Bladder microvascular endothelial cell (primary cell): ENCODE measurements at places on chromosomes 16 and 17. TPM values are rescaled to one million over a fixed set of nuclear protein-coding genes. Genes with fewer than 3 reads are reported as not detected.

Gene NPTX1
- total RNA-seq = 0.16 and 1.2 TPM in 2 replicates

Gene HBA2
- 0.32 TPM in 1 of 2 replicates, not detected in the other for total RNA-seq

Gene KRTAP4-4
- not detected in 2 replicates for total RNA-seq

Gene CMTM2
- total RNA-seq = not detected in 2 replicates

Gene EFNB3
- total RNA-seq = 0.16 and 0.57 TPM in 2 replicates

Gene ABCC12
- not detected in 2 replicates for total RNA-seq

Gene TBX2
- 0.13 and 0.49 TPM in 2 replicates for total RNA-seq

Gene PMFBP1
- total RNA-seq = under 0.01 TPM in 1 of 2 replicates, not detected in the other

Gene SLC5A11
- total RNA-seq = not detected in 2 replicates

Gene TMEM186
- total RNA-seq = 3.6 and 6.6 TPM in 2 replicates

Gene PHF23
- 28.7 and 37.6 TPM in 2 replicates for total RNA-seq

Gene USP43
- total RNA-seq = 0.16 TPM in 1 of 2 replicates, not detected in the other
